ENCODE measurements at places on chromosomes 7 and 10.

- DNase-seq: no peak
These were observed 1.2 kb downstream of the PTEN start for GRCh38 chr10:87864496-87865059.

- DNase-seq: peak; percentile 55
These were observed 81.0 kb downstream of the PPP1R3C start for GRCh38 chr10:91551856-91552255.

DNA sequence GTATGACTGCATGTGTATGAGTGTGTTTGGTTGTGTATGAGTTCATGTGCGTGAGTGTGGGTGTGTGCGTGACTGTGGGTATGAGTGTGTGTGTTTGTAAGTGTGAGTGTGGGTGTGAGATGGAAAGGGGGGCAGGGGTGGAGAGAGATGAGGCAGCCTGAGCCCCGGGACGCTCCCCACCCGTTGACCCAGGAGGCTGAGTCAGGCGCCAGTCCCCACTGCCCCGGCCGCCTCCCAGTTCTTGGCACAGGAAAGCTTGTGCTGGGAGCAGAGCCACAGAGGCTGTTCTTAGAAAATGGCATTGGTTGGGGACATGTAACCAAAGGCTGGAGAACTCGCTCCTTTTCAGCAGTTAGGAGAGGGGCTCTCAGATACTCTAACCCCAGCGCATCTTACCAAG lies 27.8 kb upstream of the NUB1 start:
- no peak for DNase-seq

- no peak for DNase-seq
These were observed 605.2 kb upstream of the DPP6 start for GRCh38 chr7:153447011-153447410.

GRCh38 chr7:21071561-21072501 lies 285.1 kb upstream of the SP8 start:
- DNase-seq: no peak

DNA sequence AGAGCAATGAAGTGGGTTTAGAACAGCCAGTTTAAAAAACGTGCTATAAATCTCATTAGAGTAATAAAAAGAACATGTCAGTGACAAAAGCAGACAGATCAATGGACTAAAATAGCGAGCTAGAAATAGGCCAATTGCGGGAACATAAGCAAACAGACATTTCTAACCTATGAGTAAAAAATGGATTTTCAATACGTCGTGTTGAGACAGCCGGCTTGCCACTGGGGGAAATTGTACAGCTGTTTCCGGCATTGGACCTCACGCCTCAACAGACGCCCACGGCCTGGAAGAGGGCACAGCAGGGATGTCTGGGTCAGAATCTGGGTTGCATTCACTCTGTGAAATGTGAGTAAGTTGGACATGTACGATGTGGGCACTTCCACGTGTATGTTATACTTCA lies 92.9 kb downstream of the SVOPL start:
- peak; percentile 28 for DNase-seq

- DNase-seq: no peak
These were observed 71.8 kb downstream of the OSBPL3 start for GRCh38 chr7:24908166-24908565.

DNA sequence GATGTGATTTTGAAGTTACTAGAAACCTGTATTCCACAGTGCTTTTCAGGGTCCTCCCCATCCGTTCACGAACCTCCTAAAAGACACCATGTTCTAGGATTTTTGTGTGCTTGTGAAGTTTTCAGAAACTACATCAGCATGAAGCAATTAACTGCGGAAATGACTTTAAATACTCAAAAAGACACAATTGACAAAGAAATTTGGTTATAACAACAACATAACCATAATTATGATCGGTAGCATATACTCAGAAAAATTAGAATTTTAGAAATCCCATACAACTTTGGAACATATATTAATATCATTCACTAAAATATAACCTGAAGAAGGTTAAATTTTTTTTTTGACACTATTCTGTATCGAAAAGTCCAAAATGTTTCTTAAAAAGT lies 43.8 kb upstream of the FAM20C start:
- DNase-seq: no peak

- DNase-seq: no peak
These were observed 276.5 kb downstream of the CCDC3 start for GRCh38 chr10:12724807-12725579.

GRCh38 chr7:154442939-154443338 lies 390.7 kb downstream of the DPP6 start:
- no peak for DNase-seq

DNA sequence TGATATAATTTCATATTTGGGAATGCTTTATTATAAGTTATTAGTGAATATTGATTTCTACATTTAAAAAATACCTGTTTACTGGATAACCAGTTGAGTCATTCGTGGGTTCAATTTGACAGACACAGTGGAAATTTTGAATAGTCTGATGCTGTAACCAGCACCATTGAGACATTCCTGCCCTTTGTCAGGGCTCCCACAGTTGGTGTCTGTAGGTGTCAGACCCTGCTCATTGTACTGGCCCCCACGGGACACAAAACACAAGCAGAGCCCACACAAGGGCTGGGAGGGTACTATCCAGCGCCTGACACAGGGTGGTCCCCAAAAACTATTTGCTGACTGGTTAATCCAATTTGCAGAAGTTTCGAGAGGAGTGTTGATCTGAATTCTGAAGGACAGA lies 35.9 kb downstream of the EEPD1 start:
- DNase-seq: no peak

- DNase-seq: no peak
These were observed 715.5 kb downstream of the SORCS3 start for GRCh38 chr10:105356626-105357025.

DNA sequence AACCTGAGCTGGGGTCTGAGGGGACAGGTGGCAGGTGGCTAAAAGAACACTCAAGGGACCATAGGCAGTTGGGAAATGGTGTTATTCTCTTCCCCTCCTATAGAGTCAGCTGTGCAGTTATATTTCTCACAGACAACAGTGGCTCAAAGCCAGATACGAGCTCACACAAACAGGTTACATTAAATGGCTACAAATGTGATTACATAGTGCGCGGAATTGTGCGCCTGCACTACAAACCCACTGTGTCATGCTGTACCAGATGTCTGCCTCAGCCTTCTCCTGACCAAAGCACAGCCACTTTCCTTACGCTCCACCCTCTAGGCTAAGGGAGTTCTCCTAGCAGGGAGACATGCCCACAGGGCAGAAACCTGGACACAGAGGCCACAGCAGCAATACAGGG lies 387.2 kb downstream of the CNTNAP2 start:
- no peak for DNase-seq

- DNase-seq: no peak
These were observed 12.0 kb upstream of the KCNMA1 start for GRCh38 chr10:77649333-77650331.

GRCh38 chr10:29140151-29140550 lies 148.7 kb upstream of the LYZL1 start:
- no peak for DNase-seq

DNA sequence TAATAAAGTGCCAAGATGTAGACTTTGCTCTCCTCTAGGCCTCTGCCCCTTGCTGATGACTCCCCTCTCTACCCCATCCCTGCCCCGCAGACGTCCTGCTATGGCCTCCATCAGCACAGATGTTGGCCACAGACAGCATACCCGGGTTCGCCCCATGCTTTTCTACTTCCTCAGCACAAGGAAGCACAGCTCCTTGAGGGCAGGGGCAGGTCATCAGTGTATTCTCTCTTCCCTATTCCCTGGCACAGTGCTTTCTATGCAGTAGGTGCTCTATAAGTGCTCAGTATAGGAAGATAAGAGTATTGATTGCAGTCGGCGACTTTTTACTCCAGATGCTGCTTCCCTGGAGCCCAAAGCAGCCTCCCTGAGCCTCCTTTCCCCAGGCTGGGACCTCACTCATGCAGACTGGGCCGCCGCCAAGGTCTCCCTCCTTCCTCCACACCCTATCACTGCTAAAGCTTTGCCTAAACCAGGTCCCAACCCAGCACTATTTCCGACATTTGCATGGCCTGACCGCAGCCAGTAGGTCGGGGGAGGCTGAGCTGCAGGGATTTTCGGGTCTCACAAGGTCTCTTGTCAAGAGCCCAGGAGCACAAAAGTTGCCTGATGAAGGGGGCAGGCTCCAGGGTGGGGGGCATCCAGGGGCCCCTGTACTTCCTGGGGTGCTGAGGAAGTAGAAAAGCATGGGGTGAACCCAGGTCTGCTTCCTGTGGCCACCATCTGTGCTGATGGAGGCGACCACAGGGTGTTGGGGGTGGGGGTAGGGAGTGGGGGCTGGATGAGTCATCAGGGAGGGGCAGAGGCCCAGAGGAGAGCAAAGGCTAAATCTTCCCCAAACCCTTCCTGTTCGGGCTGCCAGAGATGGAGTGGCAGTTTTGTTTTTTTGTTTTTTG lies 8.0 kb downstream of the CALHM3 start:
- no peak for DNase-seq

DNA sequence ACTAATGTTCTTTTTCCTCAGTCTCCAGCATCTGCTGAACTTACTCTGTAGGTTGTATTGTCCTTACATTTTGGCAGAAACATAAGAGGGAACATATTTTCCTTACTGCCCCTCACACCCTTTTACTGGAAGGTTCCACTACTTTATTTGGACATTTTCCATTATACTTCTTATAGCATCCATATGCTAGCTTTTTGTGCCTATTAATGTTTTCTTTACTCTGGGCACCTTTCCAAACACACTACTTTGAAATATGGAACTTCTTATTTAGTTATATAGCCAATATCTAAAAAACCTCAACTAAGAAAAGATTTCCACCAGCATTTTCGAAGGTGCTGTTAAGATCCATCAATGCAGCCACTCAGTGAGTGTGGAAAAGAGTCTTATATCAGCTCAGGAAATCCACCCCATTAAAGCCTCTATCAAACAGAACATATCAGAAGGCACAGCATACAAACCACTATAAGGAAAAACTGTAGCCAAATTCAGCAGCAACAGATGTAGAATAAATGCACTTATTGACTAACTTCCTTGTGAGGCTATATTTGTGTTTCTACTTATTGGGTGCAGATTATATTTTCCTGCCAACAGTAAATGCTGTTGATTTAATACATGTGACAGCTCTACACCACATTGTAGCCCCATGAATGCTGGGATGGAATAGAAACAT lies 272.5 kb upstream of the SEMA3E start:
- DNase-seq: no peak

DNA sequence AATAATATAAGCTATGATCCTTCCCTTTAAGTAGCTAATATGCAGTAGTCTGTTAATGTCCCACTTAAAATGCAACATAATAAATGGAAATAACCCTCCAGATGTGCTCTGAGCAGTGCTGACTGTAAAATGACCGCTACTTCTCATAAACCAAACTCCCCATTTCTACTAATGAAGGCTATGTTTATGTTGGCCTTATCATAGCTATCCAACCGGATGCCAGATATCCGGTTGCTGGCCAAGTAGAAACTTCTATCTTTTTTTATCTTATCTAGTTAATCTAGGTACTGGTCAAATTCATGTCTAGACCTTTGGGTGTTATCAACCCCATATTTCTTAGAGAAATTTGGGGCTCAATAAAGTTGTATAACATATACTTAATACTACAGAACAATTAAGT lies 56.6 kb downstream of the CHRM2 start:
- DNase-seq: no peak

GRCh38 chr10:35934642-35934995 lies 292.5 kb upstream of the FZD8 start:
- DNase-seq: peak; percentile 49

- peak; percentile 7 for DNase-seq
These were observed 17.2 kb upstream of the PSAP start for GRCh38 chr10:71868192-71868697.

- no peak for DNase-seq
These were observed 6.5 kb downstream of the ARHGAP22 start for GRCh38 chr10:48598243-48598935.

DNA sequence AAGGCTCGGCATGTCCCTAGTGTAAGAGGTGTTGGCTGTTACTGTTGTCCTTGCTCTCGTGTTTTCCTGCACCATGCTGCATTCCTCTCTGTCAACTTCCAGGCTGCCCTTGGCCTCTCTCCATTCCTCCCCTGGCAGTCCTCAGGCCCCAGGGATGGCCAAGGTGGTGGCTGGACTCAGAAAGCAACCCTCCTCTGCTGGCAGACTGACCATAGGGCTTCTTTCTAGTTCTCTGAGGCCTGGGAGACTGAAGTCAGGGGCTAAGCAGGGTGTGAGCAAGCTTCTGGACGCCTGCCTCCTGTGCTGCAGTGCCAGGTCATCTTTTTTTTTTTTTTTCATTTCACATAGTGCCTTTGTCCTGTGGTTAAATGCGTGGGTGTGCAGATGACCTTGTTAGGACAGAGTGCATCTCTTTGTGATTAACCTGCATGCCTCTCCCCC lies 72.0 kb downstream of the GOLGA7B start:
- DNase-seq: no peak

DNA sequence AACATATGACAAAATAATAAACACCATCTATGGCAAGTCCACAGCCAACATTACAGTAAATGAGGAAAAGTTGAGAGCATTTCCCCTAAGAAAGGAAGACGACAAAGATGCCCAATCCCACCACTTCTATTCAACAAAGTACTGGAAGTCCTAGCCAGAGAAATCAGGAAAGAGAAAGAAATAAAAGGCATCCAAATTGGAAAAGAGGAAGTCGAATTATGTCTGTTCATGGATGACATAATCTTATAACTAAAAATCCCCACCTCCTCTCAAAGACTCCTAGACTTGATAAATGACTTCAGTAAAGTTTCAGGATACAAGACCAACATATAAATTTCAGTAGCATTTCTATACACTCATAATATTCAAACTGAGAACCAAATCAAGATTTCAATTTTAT lies 288.5 kb upstream of the POT1 start:
- no peak for DNase-seq

GRCh38 chr10:69469976-69470375 lies 18.7 kb downstream of the TSPAN15 start:
- no peak for DNase-seq

- DNase-seq: no peak
These were observed 478.7 kb downstream of the INHBA start for GRCh38 chr7:41224063-41224763.

DNA sequence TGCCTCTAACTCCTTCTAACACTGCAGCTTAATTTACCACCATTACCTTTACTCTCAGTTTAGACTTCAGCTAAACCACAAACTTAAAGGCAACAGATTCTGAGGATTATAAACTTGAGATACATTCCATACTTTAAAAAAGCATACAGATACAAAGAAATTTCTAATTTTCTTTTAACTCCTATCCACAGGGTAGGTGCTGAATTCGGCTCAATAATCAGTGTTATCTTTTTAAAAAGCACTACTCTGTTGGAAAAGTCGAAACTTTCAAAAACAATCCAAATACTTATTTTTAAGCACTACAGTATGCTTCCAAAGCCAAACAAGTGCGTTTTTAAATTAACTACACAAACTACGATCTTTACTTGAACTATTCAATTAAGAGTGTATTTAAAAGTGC lies 1.0 kb downstream of the SMNDC1 start:
- DNase-seq: no peak

- DNase-seq: peak; percentile 4
These were observed 17.8 kb upstream of the FOXL3 start for GRCh38 chr7:272108-272615.

- DNase-seq: no peak
These were observed 106.8 kb downstream of the CYP26A1 start for GRCh38 chr10:93180482-93180931.
